ENCODE measurements at places on chromosomes 6 and 20.

GRCh38 chr6:14818422-14818884 lies 427.4 kb upstream of the JARID2 start:
- no peaks in the 10 kb centered on the region for H3K27me3 ChIP-seq
- H3K4me1 ChIP-seq = no peaks in the 10 kb centered on the region
- DNase-seq = no peak
- no peak overlapping the region for H3K27ac ChIP-seq

DNA sequence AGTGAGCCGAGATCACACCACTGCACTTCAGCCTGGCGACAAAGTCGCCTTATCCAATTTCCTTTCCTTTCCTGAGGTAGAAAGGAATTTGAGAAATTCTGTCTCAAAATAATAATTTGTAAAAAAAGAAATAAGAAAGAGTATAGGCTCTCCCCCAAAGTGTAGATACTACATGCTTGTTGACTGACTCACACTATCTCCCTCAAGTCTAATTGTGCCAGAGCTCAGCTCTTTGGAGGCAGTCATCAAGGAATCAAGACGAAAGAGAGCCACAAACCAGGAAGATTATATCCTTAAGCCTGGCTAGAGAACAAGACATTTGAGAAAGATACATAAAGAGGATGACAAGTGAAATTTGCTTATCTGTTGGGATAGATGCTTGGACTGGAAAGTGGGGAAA lies 3.7 kb upstream of the FKBPL start:
- H3K4me3 ChIP-seq = no peak overlapping the region
- H3K36me3 ChIP-seq = no peaks in the 10 kb centered on the region
- peaks cover 8% of the 10 kb centered on the region for H3K4me1 ChIP-seq
- H3K27ac ChIP-seq = no peak overlapping the region
- H3K27me3 ChIP-seq = no peaks in the 10 kb centered on the region

- DNase-seq = no peak
- no peaks in the 10 kb centered on the region for H3K27me3 ChIP-seq
- H3K4me3 ChIP-seq = no peak overlapping the region
- H3K4me1 ChIP-seq = peaks cover 5% of the 10 kb centered on the region
- peak overlapping the region; percentile 38 for H3K27ac ChIP-seq
Observed at GRCh38 chr6:111204305-111204704, 117.0 kb downstream of the SLC16A10 start.

- peaks cover 27% of the 10 kb centered on the region for H3K4me1 ChIP-seq
- no peak overlapping the region for H3K4me3 ChIP-seq
- no peaks in the 10 kb centered on the region for H3K36me3 ChIP-seq
- DNase-seq = no peak
- no peaks in the 10 kb centered on the region for H3K27me3 ChIP-seq
Observed at GRCh38 chr20:20207291-20207690, 155.0 kb downstream of the CFAP61 start.

- peaks cover 11% of the 10 kb centered on the region for H3K4me1 ChIP-seq
- H3K27ac ChIP-seq = peak overlapping the region; percentile 46
- H3K27me3 ChIP-seq = peaks cover 21% of the 10 kb centered on the region
- H3K4me3 ChIP-seq = peak overlapping the region; percentile 64
Observed at GRCh38 chr20:605237-605636, 4.9 kb downstream of the TCF15 start.

DNA sequence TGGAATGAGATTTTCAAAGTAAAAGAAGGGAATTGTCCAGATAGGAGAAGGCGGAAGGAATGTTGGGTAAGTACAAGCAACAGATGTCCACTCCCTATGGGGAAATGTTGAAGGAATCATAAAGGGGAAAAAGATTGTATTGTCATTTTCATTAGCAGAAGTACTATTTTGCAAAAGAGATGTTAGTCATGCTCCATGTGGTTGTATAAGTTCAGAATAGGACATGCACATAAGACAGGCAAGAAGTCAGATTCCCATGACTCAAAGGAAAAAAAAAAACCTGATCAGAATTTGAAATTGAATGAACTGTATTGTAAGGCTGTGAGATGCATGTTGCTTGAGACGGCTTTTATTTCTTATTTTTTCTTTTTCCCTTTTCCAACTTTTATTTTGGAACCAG lies 36.8 kb downstream of the GRM1 start:
- H3K4me1 ChIP-seq = no peaks in the 10 kb centered on the region
- no peaks in the 10 kb centered on the region for H3K36me3 ChIP-seq
- H3K27ac ChIP-seq = no peak overlapping the region

DNA sequence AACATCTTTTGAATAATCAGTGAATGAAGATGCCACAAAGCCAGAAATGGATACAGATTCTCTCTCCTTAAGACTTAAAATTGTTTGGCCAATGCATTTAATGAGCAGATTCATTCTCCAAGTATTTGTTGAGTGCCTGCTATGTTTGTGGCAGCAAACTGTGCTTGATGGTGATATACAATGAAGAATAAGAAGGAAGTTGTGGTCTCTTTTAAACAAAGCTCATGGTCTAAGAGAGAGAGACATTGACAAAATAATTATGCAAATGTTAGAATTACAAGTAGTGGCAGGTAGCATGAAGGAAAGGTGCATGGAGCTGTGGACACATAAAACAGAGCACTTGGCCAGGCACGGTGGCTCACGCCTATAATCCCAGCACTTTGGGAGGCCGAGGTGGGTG lies 28.3 kb downstream of the NFATC2 start:
- no peak overlapping the region for H3K4me3 ChIP-seq
- no peaks in the 10 kb centered on the region for H3K36me3 ChIP-seq
- peaks cover 3% of the 10 kb centered on the region for H3K4me1 ChIP-seq
- no peaks in the 10 kb centered on the region for H3K27me3 ChIP-seq
- DNase-seq = no peak
- no peak overlapping the region for H3K27ac ChIP-seq

DNA sequence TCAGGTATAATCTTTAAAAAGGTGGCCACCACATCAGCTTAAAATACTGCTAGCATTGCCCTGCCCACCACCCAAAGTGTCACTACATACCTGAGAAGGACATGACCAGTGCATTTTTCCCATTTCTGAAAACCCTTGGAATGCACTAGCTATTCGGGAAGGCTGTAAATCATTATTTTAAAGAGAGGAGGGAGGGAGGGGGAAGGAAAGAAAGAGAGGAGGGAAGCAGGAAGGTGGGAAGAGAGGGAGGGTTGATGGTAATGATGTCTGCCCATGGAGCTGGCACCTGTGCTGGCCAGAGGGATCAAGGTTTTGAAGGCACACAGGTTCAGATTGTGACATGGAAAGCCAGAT lies 32.4 kb downstream of the VAPB start:
- H3K36me3 ChIP-seq = peaks cover 37% of the 10 kb centered on the region
- H3K4me1 ChIP-seq = peaks cover 5% of the 10 kb centered on the region
- H3K27me3 ChIP-seq = no peaks in the 10 kb centered on the region
- H3K27ac ChIP-seq = no peak overlapping the region

- H3K4me3 ChIP-seq = no peak overlapping the region
- H3K36me3 ChIP-seq = no peaks in the 10 kb centered on the region
- DNase-seq = no peak
- H3K27me3 ChIP-seq = no peaks in the 10 kb centered on the region
- peaks cover 30% of the 10 kb centered on the region for H3K4me1 ChIP-seq
Observed at GRCh38 chr6:89022798-89023197, 57.8 kb upstream of the PNRC1 start.

GRCh38 chr20:19540392-19540791 lies 217.7 kb upstream of the RIN2 start:
- H3K4me3 ChIP-seq = no peak overlapping the region
- H3K4me1 ChIP-seq = peaks cover 18% of the 10 kb centered on the region
- no peak for DNase-seq
- no peaks in the 10 kb centered on the region for H3K27me3 ChIP-seq
- no peaks in the 10 kb centered on the region for H3K36me3 ChIP-seq

GRCh38 chr6:133301835-133302234 lies 60.7 kb downstream of the EYA4 start:
- no peaks in the 10 kb centered on the region for H3K36me3 ChIP-seq
- H3K27me3 ChIP-seq = no peaks in the 10 kb centered on the region
- no peak overlapping the region for H3K4me3 ChIP-seq
- no peak overlapping the region for H3K27ac ChIP-seq

DNA sequence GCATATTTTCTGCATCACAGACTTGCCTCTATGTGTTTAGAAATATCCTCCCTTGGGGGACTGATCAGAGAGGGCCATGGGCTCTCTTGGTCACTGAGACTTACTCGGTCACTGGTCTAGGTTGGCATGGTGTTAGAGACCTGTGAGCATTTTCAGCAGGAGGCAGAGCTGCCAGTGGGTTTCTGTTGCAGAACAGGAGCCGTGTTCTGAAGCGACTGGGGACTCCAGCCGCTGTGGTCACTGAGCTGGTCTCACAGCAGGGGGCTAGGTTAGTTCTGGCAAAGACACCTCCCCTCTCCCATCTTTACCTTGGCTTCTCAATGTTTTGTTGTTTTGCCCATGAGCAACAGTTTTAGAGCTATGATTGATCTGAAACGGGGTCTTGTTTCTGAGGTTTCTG lies 8.7 kb downstream of the TMEM181 start:
- DNase-seq = no peak
- H3K4me3 ChIP-seq = no peak overlapping the region
- H3K27me3 ChIP-seq = no peaks in the 10 kb centered on the region
- H3K36me3 ChIP-seq = no peaks in the 10 kb centered on the region
- no peak overlapping the region for H3K27ac ChIP-seq
- no peaks in the 10 kb centered on the region for H3K4me1 ChIP-seq

DNA sequence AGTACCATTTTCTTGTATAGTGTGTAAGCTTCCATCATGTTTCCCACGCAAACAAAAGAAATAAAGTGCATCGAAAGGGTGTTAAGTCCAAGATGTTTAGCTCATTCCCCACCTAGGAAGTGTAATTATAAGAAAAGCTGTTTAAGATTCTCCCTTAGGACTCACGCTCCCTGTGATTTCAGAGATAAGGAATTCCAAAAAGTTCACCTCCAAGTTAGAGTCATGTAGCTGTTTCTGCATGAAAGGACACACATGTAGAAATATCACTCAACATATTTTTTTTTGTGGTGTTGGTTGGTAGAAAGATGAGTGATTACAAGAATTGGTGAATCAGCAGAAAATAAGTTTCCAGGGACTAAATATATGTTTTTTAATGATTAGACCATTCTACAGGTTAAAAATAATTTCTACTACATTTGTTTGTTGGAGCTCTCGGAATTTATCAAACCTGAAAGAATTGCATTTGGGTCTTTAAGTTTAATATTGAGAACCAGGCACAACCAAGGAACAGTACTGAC lies 10.4 kb downstream of the OPN5 start:
- no peak overlapping the region for H3K27ac ChIP-seq
- H3K36me3 ChIP-seq = no peaks in the 10 kb centered on the region
- no peak overlapping the region for H3K4me3 ChIP-seq
- H3K4me1 ChIP-seq = no peaks in the 10 kb centered on the region
- no peak for DNase-seq

DNA sequence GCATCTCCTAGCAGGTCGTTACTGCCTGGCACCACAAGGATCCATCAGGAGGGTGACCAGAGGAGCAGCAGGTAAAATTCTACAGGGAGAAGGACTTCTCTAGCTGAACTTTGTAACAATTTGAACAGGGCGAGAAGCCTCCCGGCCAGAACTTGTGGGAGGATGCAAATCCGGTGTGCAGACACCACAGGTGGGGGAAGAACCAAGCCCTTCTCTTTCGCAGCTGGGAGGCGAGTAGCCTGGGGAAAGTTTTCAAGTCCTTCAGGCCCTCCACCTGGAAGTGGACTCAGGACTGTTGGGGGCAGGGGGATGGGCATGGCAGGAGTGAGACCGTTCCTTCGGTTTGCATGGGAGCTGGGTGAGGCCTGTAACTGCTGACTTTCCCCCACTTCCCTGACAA lies 42.7 kb upstream of the FAM210B start:
- DNase-seq = no peak
- no peaks in the 10 kb centered on the region for H3K36me3 ChIP-seq
- H3K27me3 ChIP-seq = no peaks in the 10 kb centered on the region
- H3K4me3 ChIP-seq = no peak overlapping the region
- no peaks in the 10 kb centered on the region for H3K4me1 ChIP-seq
- no peak overlapping the region for H3K27ac ChIP-seq

DNA sequence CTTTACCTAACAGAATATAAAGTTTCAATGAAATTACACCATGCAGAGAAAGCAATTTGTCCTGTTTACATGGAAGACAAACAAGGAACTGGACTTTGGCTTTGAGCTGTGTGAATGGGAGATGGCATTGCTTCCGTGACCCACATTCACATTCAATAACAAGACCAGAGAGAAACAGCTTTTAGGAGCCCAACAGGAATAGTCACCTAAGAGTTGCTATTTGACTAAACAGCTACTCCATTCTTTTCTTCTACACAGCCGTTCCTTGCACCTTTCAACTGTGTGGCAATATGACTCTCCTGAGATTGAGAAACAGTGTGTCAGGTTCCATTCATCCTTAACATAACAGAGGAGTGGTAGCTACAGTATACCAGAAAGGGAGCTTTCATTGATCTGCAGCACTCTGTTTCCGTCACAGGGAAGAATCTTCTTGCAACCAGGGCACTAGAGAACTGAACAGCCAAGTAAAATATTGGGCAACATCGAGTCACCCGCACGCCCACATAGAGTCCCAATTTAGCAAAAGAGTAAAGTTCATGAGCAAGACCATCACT lies 355.1 kb downstream of the HAO1 start:
- H3K27me3 ChIP-seq = no peaks in the 10 kb centered on the region
- H3K27ac ChIP-seq = no peak overlapping the region
- no peaks in the 10 kb centered on the region for H3K36me3 ChIP-seq
- H3K4me1 ChIP-seq = no peaks in the 10 kb centered on the region

DNA sequence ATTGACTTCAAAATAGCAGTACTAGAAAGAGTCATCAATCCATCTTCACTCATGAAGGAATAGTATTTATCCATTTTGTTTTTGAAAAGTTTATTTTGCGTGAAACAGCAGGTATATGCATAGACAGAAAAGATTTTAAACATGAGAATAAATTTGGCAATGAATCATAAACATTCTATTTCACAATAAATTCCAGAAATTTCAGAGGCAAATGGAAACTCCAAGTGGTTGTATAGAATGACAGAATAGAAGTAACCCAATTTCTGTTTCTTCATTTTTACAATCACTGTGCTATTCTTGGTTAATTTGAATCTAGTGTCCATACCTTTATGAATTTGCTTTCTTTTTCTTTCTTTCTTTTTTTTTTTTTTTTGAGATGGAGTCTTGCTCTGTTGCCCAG lies 173.0 kb upstream of the ECI2 start:
- no peaks in the 10 kb centered on the region for H3K36me3 ChIP-seq
- H3K27me3 ChIP-seq = no peaks in the 10 kb centered on the region
- no peak for DNase-seq
- no peaks in the 10 kb centered on the region for H3K4me1 ChIP-seq
- H3K4me3 ChIP-seq = no peak overlapping the region
- H3K27ac ChIP-seq = no peak overlapping the region

GRCh38 chr6:161153725-161154124 lies 120.1 kb downstream of the AGPAT4 start:
- no peaks in the 10 kb centered on the region for H3K4me1 ChIP-seq
- H3K36me3 ChIP-seq = no peaks in the 10 kb centered on the region
- H3K27ac ChIP-seq = no peak overlapping the region
- H3K27me3 ChIP-seq = no peaks in the 10 kb centered on the region

- no peaks in the 10 kb centered on the region for H3K27me3 ChIP-seq
- no peak overlapping the region for H3K27ac ChIP-seq
- no peaks in the 10 kb centered on the region for H3K36me3 ChIP-seq
- H3K4me3 ChIP-seq = no peak overlapping the region
Observed at GRCh38 chr6:125863023-125863422, 72.3 kb downstream of the NCOA7 start.

- no peaks in the 10 kb centered on the region for H3K4me1 ChIP-seq
- H3K4me3 ChIP-seq = no peak overlapping the region
- H3K36me3 ChIP-seq = no peaks in the 10 kb centered on the region
- no peak overlapping the region for H3K27ac ChIP-seq
- no peaks in the 10 kb centered on the region for H3K27me3 ChIP-seq
Observed at GRCh38 chr6:875012-875411, 182.1 kb upstream of the EXOC2 start.

GRCh38 chr6:90109141-90109540 lies 187.5 kb downstream of the BACH2 start:
- no peak overlapping the region for H3K27ac ChIP-seq
- no peaks in the 10 kb centered on the region for H3K4me1 ChIP-seq
- H3K4me3 ChIP-seq = no peak overlapping the region
